ENCODE measurements at places on chromosomes 7 and 10. TPM values are rescaled to one million over a fixed set of nuclear protein-coding genes. Genes with fewer than 3 reads are reported as not detected.

CFAP46 gene
- total RNA-seq, result 0.35 TPM

TRPV6 gene
- total RNA-seq, result not detected

SVOPL gene
- total RNA-seq, result not detected

GRCh38 chr10:95445223-95445836 is 115.8 kb downstream of the SORBS1 start:
- peak; percentile 75 for DNase-seq

SFXN2 gene
- total RNA-seq, result 18.8 TPM

ZNF804B gene
- not detected for total RNA-seq

DNA sequence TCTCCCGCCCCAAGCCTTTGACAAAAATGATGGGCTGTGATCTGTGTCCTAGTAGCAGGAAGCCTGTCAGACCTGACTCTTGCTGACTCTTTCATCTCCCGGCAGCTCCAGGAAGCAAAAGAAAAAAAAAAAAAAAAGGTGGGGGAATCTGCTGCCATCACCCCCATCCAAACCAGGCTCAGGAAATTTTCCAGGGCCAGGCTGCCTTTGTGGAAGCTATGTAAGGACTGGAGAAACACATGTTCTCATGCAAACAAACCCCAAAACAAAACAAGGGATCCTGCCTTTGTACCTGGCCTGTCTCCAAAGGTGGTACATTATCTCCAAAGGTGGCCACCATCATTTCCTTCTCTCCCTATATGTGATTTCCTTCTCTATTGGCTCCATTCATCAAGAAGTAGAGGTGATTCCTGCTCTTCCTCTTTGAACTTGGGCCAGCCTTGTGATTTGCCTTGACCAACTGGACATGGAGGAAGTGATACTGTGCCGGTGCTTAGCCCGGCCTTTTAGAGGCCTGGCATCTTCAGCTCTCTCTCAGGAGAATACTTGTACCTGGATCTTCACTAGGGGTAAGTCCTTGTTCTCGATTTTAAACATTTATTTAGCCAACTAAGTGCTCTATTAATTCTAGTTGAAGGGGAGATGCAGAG is 192.2 kb upstream of the SVIL start:
- no peak for DNase-seq

LRRD1 gene
- total RNA-seq, result 0.10 TPM

DNA sequence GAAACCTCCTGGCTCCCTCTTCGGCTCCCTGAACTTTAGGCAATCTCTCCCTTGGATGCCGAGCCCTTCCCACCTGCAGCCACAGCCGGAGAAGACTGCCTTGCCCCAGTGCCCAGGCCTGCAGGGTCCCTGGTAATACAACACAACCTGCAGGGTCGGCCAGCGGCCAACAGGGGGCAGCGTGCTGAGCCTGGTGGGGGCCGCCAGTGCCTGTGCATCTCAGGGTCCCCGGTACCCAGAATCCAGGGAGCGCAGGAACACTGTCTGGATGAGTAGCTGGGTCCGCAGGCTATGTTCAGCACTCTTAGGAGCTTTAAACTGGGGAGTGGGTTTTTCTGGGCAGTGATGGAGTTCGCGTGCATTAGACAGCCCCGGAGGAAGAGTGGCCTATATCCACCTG is 17.5 kb upstream of the C10orf71 start:
- DNase-seq, result no peak

GRCh38 chr7:118079369-118079768 is 104.6 kb upstream of the LSM8 start:
- peak; percentile 13 for DNase-seq

OPN4 gene
- not detected for total RNA-seq

- no peak for DNase-seq
These were observed 25.8 kb downstream of the AP5Z1 start for GRCh38 chr7:4800926-4801838.

DNA sequence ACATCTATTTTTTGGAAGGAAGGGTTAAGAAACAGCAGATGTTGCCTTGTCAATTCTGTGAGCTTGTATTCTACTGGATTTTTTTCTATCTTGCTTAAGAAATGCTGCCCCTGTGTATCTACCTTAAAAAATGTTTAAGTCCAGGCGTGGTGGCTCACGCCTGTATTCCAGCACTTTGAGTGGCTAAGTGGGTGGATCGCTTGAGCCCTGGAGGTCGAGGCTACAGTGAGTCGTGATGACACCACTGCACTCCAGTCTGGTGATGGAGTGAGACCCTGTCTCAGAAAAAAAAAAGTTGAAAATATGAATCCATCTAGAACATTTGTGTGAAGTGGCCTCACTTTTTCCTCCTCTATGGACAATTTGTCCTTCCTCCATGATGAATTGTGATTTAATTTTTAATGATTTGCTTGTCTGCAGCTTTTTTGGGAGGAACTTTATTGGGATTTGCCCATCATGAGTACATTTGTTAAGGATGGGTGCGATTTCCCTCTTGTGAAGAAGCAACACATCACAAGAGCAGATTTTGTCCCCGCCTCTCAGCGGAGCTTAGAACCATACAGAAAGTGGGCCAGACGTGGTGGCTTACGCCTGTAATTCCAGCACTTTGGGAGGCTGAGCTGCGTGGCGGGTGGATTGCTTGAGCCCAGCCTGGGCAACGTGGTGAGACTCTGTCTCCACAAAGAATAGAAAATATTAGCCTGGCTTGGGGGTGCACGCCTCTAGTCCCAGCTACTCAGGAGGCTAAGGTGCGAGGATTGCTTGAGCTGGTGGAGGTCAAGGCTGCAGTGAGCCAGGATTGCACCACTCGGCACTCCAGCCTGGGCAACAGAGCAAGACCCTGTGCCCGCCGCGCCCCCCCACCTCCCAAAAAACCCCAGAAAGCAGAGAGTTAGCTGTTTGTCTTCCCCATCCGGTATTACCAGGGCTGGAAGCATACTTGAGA is 57.7 kb downstream of the DNAJB6 start:
- peak; percentile 60 for DNase-seq

SPDYE11 gene
- total RNA-seq, result not detected

PLPP4 gene
- 27.6 TPM for total RNA-seq

CDH23 gene
- not detected for total RNA-seq

PKD1L1 gene
- 0.55 TPM for total RNA-seq

COX15 gene
- total RNA-seq, result 41.4 TPM

DNA sequence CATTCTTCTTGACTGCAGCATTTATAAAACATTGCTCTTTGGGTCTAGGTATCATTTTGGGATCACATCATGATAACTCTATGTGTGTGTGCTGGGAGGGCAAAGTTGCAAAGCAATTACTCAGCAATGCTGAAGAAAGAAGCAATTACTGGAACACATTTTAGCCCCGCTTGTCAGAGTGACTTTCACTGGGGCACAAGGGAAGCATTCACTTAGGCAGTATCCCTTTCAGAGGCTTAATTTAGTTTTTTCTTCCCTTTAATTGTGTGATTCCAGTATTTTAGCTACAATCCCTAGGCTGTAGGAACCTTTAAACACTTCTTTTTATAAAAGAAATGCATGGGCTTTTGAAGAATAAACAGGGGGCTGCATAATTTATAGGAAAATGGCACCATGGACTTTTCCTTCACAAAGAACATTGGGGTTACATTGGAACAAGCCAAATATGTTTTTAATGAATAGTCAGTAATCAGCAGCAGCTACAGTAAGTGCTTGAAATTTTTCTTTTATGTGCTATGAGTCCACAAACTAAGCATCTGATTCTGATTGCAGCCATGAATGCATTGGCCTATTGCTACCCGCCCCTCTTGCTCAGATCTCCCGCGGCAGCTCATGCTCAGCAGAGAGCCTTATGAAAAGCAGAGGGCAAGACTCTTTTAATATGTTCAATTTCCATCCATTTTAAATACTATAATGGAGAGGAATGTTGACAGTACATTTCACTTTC is 51.2 kb upstream of the NXPH1 start:
- DNase-seq, result no peak

DNA sequence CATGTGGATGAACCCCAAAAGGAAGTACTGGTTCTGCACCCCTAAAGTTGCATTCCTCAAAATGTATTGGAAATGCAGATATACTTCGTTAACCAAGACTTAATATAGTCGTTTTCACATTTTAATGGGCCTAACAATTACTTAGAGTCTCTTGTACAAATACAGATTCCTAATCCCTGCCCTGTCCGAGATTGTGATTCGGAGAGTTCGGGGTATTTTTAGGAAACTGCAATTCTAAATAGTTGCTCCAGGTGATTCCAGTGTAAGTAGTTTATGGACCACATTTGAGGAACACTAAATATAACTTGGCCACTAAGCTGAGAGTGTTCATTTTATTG is 830 bp downstream of the TRUB1 start:
- no peak for DNase-seq

- DNase-seq, result no peak
These were observed 177.5 kb downstream of the RELN start for GRCh38 chr7:103811997-103812396.

- peak; percentile 69 for DNase-seq
These were observed 6.9 kb upstream of the GOLGA7B start for GRCh38 chr10:97842656-97843280.

GRCh38 chr7:37395618-37396259 is 52.9 kb downstream of the ELMO1 start:
- DNase-seq, result no peak

DNA sequence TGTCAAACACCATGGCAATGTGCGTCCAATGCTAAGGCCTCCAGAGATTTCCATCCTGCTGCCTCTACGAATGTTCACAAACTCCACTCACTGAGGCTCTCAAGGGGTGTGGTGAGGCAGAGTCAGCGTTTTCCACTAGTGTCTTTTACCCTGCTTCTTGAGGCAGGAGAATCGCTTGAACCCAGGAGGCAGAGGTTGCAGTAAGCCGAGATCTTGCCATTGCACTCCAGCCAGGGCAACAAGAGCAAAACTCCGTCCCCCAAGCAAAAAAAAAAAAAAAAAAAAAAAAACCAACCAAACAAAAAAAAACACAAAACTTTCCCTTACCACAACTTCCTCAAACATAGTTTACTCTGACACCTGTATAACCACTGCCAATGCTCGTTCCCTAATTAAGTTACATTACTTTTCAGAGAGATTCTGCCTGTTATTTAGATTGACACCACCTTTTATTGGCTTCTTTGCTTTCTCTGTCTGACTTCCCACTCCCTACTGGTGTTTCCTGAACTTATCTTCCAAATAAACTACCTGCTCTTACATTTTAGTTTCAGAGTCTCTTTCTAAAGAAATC is 102.1 kb upstream of the ZNF746 start:
- no peak for DNase-seq

NAPEPLD gene
- 3.6 TPM for total RNA-seq

DNA sequence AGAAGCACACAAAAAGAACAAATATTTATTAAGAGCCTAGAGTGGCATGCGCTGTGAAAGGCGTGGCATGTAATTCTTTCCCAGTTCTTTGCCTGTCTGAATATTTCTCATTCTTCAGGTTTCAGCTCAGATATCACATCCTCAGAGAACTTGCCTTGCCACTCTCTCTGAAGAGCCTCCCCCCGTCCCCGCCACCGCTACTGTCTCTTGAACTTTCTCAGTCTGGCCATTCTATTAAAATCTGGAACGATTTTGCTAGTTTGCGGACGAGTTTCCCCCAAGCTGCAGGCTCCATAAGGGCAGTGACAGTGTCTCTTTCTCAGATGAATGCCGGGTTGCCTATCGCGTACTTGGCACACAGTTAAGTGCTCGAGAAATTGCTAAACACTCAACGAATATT is 787 bp upstream of the PLEKHA1 start:
- no peak for DNase-seq

RPEL1 gene
- total RNA-seq, result not detected

DNA sequence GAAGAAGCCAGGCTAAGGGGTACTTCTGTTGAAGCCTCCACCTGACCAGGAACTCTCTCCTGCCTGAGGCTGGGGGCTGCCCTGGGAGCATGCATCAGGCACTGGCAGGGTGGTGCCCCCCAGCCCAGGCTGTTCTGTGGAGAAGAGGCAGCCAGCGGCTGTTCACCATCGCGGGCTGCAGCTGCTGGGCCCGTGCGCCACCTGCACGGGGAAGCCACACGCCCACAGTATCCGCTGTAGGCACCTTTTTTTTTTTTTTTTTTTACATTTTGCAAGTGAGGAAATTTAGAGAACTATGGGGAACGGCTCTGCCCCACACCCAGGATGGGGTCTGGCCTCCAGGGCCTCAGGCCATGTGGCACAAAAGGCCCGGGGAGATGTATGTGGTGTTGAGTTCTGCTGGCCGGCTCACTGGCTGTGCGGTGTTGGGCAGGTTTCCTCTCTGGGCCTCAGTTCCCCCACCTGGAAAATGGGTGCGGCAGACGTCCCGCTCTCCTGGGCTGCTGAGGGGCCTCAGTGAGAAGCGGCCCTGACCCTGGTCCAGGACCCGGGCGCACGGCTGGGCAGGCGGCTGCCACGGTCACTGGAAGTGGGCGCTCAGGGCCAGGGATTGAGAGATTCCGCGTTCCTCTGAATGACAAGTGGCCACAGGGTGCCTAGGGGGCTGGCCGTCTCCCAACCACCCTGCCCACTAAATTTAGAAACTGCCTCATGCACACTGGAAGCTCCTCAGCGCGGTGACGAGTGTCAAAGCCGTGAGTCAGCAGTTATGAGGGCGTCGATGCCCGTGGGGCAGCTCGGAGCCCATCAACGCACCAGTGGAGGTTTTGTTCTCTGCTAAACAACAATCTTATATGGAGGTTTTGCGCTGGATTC is 8.8 kb upstream of the INTS1 start:
- peak; percentile 56 for DNase-seq

- DNase-seq, result no peak
These were observed 8.3 kb upstream of the FAM133B start for GRCh38 chr7:92598310-92598981.

CASTOR2 gene
- 1.5 TPM for total RNA-seq

All from HT1080 (cell line).